IMR-90 (cell line): ENCODE measurements at places on chromosomes 5 and 9. TPM values are rescaled to one million over a fixed set of nuclear protein-coding genes. Genes with fewer than 3 reads are reported as not detected.

The ZNF462 gene
- total RNA-seq, result 16.1 and 18.8 TPM in 2 replicates

The STK32A gene
- under 0.01 and 0.18 TPM in 2 replicates for total RNA-seq

The UGT3A1 gene
- total RNA-seq, result not detected in 2 replicates

The SPATA31E1 gene
- total RNA-seq, result not detected in 2 replicates

The IFNA6 gene
- total RNA-seq, result not detected in 2 replicates

The IL11RA gene
- 6.9 and 8.2 TPM in 2 replicates for total RNA-seq

The PFN3 gene
- total RNA-seq, result not detected in 2 replicates

The TMEM141 gene
- 37.2 and 39.1 TPM in 2 replicates for total RNA-seq

The CDC25C gene
- 7.5 and 8.2 TPM in 2 replicates for total RNA-seq

The RNF20 gene
- 21.3 and 30.8 TPM in 2 replicates for total RNA-seq
